Left ventricle myocardium superior (tissue), 1 donor: ENCODE measurements at places on chromosomes 1 and 21. TPM values are rescaled to one million over a fixed set of nuclear protein-coding genes. Genes with fewer than 3 reads are reported as not detected.

Gene POU3F1
- not detected for total RNA-seq

Gene TMEM269
- not detected for total RNA-seq

Gene AADACL4
- not detected for total RNA-seq

Gene NHLH1
- not detected for total RNA-seq

Gene ZBTB37
- total RNA-seq, result 7.9 TPM

Gene SERPINC1
- 0.25 TPM for total RNA-seq

Gene SLC44A3
- total RNA-seq, result 3.0 TPM

Gene SRSF11
- 50.3 TPM for total RNA-seq

GRCh38 chr1:111856411-111857185 lies 100.9 kb downstream of the DDX20 start:
- no peak for DNase-seq

GRCh38 chr1:46410156-46411009 lies 16.3 kb downstream of the FAAH start:
- DNase-seq, result no peak

DNA sequence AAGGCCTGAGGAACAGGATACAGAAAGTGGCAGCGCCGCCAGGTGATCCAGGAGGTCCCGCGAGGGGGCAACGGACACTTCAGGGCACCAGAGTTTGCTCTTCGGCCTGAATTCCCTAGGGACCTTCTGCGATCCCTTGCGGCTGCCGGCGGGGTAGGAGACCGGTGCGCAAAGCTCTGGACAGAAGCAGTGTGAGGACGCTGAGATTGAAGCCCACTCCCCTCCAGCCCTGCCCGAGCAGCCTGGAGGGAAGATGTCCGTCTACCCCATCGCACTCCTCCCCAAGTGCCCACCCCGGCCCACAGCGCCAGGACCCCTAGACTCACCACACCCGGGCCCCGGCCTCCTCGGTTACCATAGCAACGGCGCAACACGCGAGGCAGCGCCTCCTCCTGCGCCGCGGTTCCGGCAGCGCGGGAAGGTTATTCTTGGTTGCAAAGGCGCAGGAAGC lies at the start of gene ANKRD45:
Gene ANKRD45, minus strand, starts transcription at position 361 of the 451 bp plus-strand sequence. CDS start 10,433 bp downstream, outside the sequence.
- DNase-seq, result peak; percentile 48

- no peak for DNase-seq
Measured at GRCh38 chr1:22056936-22057335, 4.4 kb downstream of the CDC42 start.

- no peak for DNase-seq
Measured at GRCh38 chr1:194786027-194786426, 1599.6 kb upstream of the B3GALT2 start.

- no peak for DNase-seq
Measured at GRCh38 chr1:205547936-205548827, 43.7 kb downstream of the CDK18 start.

- no peak for DNase-seq
Measured at GRCh38 chr1:38166461-38166860, 119.9 kb upstream of the POU3F1 start.

- peak; percentile 49 for DNase-seq
Measured at GRCh38 chr21:46551636-46552241, 53.1 kb downstream of the S100B start.

DNA sequence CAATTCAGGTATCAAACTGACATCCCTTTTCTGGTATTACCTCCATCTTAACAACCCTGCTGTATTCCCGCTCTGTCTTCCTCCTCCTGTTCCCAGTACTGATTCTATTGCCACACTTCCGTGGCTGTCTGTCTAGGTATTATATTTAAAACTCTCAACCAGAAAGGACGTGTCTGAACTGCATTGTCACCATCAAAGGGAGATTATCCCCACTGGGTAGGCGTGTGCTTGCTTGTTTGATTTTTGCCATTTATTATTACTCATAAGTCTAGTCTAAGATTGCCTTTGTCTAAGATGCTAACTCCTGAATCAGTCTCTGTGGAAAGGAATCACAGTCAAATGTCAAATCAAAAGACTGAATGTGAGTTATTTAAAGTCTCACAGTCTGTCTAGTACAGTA lies 650.1 kb downstream of the KCNT2 start:
- no peak for DNase-seq

DNA sequence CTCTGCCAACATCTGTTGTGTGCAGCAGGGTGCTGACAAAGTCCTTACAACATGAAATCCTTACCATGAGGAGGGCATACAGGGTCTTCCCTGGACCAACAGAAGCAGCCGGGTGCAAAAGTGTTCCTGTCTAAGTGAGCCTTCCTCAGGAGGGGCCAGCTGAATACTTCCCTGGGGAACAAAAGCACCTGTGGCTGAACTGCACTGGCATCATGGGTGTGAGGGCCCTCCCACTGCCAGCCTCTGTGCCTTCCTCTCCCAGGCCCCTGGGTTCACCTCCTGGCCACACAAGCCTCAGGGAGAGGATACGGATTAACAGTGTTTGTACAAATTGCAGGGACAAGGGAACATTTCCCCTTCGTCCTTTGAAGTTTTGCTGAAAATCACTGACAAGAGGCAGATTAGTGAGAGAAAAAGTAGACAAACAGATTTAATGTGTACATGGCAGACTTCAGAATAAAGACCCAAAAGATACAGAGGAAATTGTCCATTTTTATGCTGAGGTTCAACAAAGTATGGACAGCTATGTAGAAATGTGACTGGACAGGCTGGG lies 91.0 kb upstream of the PPM1J start:
- no peak for DNase-seq

GRCh38 chr1:32920833-32921232 lies 19.6 kb upstream of the TMEM54 start:
- DNase-seq, result peak; percentile 80

DNA sequence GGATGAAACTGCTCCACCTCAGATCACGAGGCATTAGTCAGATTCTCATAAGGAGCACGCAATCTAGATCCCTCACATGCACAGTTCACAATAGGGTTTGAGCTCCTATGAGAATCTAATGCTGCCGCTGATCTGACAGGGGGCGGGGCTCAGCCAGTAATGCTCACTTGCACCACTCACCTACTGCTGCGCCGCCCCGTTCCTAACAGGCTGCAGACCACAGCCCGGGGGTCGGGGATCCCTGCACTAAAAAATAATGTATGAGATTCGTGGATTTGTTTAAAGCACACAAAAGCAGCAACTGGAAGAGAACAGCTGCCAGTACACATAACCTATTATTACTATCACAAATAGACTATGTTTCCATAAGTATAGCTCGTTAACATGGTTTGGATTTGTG lies 72.9 kb downstream of the HLCS start:
- no peak for DNase-seq

DNA sequence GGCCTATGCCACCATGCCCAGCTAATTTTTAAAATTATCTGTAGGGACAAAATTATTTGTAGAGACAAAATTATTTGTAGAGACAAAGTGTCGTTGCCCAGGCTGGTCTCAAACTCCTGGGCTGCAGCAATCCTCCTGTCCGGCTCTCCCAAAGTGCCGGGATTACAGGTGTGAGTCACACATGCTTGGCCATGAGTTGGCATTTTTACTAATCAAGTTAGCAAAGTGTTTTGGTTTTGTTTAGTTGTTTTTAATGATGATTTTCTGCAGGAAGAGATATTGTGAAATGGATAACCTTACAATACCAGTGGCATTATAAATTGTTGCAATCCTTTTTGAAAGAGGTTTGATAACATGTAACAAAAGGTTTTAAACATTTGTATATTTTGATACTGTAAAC lies 65.3 kb upstream of the MAGI3 start:
- no peak for DNase-seq

- DNase-seq, result no peak
Measured at GRCh38 chr1:59360170-59360569, 63.3 kb downstream of the FGGY start.

DNA sequence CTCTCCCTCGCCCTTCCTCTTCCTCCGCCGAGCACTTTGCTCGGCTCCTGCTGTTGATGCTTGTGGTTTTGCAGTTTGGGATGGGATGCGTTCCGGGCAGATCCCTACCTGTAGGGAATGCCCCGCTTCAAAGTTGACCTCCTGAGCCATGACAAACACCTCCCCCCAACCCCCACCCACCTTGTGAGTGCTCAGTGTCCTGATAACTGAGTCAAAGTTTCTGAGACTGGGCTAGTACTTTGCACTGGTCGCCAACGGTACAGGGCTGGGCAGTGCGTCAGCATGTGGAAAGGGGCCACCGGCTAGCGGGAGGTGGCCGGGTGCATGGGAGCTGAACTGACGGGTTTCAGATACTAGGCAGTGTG lies 771 bp downstream of the RABGAP1L start:
- DNase-seq, result peak; percentile 77

- no peak for DNase-seq
Measured at GRCh38 chr1:40712997-40713396, 21.5 kb downstream of the NFYC start.

GRCh38 chr1:189424746-189425331 lies 1052.8 kb downstream of the BRINP3 start:
- DNase-seq, result no peak

DNA sequence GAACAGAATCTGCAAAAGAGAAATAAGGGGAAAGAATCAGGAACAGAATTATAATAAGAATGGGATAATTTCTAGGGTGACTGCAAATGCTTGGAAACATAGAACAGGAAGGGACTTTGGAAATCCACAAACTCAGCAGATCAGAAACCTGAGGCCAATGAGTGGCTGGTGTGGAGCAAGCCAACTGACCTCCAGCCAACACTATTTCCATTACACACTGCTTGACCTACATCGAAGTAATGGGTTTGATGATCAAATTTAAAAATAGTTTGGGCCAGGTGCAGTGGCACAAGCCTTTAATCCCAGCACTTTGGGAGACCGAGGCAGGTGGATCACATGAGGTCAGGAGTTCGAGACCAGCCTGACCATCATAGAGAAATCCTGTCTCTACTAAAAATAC lies 284.9 kb downstream of the GRIK1 start:
- no peak for DNase-seq

- no peak for DNase-seq
Measured at GRCh38 chr1:187384504-187384903, 555.8 kb downstream of the PLA2G4A start.

DNA sequence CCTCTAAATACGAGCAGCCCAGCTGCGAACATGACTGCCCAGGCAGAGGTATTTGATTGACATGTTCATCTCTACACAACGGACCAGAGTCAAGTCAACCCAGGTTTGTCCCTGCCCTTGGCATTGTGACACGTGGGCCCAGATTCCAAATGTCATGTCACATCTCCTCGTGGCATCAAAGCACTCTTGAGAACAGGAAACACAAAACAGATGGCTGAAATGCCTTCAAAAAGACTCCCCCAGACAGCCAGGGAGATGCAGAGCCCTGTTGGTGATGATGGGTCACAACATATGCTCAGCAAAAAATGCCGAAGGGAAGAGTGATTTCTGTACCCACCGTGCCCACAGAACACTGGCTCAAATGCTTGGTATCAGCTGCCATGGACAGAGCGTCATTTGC lies 337.8 kb upstream of the DAB1 start:
- no peak for DNase-seq

- DNase-seq, result no peak
Measured at GRCh38 chr1:6547301-6547700, 7.0 kb downstream of the NOL9 start.

DNA sequence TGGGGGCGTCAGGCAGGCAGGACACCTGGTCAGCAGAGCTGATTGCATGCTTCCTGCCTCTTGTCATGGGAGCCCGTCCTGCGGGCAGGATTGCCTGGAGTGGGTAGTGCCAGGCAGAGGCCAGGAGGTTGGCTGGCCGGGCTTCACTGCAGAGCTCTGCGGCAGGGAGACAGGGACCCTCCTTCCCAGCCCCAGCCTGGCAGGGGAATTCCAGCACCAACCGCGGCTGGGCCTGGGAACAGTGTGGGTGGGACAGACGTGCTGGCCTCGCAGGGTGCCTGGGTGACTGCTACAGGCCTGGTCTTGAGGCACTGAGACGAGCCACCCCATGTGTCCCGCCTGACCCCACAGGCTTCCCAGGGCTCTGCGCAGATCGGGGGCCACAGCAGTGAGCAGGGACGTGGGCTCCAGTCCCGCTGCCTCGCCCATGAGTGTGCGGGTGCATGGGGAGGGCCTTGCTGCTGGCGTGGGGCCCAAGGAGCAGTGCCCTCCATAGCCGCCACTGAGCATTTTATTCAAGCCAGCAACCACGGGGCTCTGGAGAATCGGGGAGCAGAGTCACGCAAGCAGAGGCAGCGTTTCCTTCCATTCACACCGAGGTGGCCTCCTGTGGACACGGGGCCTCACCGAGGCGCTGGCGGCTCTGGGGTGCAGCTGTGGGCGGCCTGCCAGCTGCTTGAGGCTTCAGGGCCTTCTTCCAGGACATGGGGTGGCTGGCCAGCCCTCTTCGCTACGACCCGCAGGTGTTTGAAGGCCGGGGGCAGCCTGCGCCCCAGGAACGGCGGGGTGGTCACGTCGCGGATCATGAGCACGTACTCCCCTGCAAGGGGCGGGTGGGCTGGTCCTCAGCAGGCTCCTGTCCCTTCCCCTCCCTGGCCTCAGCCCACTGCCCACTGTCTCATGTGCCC lies 70.3 kb downstream of the MORN1 start:
- DNase-seq, result peak; percentile 51

DNA sequence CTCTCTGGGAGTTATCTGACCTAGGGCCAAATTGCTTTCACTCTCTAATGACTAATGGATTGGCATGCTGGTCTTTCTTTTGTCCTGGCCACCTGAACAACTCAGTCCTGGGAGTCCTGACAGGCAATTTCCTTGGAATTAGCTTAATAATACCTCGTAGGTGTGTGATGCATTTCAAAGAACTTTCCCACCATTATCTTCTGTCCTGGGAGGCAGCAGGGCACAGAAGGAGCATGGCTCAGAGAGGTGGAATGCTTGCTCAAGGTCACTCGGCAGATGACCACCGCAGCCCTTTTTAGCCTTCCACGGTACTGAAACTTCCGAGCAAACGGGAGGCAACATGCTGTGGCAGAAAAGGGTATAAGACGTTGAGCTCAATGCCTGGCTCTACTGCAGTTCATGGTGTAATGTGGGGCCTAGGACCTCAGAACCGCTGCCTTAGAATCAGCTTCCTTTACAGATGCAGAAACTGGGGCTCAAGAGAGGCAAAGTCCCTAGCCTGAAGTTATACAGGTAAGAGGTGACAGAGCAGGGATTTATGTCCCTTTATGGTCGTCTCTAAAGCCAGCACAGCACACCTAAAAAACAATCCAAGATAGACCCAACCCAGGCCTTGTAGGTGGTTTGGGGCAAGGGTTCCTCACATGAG lies 3.2 kb downstream of the ID3 start:
- DNase-seq, result no peak

DNA sequence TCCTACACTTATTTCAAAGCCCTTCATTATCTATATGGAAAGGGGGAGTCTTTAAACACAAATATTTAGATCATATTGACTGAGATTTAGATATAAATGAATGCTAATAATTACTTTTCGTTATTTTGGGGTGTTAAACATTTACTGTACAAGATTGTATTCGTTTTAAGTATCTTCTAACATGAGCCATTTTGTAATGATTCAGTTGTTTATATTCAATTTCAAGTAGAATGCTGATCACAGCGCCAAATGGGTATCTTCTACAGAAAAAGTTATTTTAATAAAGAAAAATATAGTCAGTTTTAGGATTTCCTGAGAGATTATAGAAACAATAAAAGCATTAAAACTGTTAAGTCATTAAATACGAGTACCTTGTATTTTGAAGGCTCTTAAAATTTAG lies 104.5 kb upstream of the HNRNPU start:
- DNase-seq, result no peak
